ENCODE measurements at places on chromosomes 2 and 18.

DNA sequence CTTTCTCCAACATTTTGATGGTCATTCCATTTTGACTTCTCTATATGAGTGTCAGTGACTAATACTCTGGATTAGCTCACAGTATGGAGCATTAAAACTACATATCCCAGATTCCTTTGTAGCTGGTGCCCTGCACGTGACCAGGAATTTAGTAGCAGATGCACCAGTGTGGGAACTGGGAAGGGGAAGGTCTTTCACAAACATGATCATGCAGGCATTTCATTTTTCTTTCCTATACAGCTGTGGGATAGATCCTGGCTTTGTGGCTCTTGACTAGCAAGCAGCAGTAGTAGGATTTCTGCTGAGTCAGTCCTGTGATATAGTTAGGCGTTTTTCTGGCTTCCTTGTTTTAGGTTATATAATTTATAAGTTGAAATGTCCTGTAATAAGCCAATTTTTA lies 971.0 kb upstream of the CDH2 start:
- H3K27ac ChIP-seq, result no peak overlapping the region
- no peak overlapping the region for H3K4me3 ChIP-seq
- DNase-seq, result no peak
- H3K27me3 ChIP-seq, result no peaks in the 10 kb centered on the region
- no peaks in the 10 kb centered on the region for H3K4me1 ChIP-seq

DNA sequence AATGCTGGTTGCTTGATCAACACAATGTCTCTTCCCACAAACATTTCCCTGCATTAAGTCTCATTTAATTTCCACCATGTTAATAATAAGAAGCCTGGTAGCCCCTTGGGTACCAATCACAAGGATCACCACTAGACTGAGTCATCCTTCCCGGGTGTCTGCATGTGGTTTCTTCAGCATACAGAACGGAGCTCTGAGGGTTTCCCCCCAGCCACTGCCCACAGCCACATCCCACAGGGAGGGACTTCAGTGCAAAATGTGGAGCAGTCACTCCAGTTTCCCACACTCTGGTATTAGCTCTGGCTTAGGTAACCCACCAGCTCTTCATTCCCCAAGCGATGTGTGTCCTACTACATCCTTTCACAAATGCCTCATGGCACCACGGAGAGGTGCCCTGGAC lies 42.7 kb upstream of the POLE4 start:
- no peaks in the 10 kb centered on the region for H3K36me3 ChIP-seq
- H3K4me3 ChIP-seq, result no peak overlapping the region
- peaks cover 23% of the 10 kb centered on the region for H3K4me1 ChIP-seq
- DNase-seq, result peak; percentile 74

- peaks cover 74% of the 10 kb centered on the region for H3K27me3 ChIP-seq
- H3K27ac ChIP-seq, result peak within 1 kb of the TSS; percentile 2
- H3K36me3 ChIP-seq, result no peaks in the 10 kb centered on the region
- peak within 1 kb of the TSS; percentile 75 for H3K4me3 ChIP-seq
Observed at GRCh38 chr2:170715062-170715931, at the start of gene SP5. Gene SP5 (plus strand): TSS chr2:170715337. CDS start chr2:170715513, 176 bp downstream.

DNA sequence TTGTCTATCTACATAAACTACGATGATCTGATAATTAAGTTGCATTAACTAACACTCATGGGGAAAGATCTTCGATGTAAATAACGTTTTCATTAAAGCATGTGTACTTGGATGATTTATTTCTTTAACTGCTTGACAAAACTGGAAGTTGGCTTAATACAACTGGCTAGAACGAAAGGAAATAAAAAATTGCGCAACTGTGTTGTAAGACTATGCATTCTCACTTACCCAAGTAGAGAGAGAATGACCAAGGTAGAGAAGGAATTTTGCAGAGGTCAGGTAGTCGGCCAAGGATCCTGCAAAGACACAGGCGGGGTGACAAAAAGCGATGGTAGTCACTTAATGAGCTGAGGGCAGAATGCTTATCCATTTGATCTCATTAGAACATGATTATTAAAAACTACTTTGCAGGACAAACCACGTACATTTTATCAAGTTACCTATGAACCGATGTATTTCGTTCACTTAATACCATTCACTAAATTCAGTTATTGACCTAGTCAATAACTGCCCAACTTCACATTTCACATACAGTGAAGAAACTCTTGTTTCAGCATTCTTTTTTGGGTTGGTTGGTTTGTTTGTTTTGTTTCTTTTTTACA lies 900 bp downstream of the SLC40A1 start:
- H3K36me3 ChIP-seq, result no peaks in the 10 kb centered on the region
- no peak for DNase-seq
- H3K4me1 ChIP-seq, result peaks cover 35% of the 10 kb centered on the region
- no peak overlapping the region for H3K27ac ChIP-seq

DNA sequence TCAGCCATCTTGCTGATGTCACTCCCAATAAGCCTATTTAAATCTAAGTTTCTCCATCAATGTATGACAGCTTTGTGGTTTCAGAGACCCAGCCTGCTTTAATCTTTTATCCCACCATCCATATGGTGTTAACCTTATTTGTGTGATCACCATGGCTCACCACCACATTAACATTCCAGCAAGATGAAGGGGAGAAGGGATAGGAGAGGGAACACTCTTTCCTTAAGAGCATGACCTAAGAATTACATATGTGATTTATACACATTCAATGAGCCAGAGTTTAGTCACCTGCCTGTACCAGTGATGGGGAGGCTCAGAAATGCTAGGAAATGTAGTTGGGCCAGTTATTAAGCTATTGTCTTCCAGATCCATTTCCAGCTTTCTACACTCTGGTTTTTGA lies 44.5 kb upstream of the CHN1 start:
- DNase-seq, result no peak
- H3K27me3 ChIP-seq, result no peaks in the 10 kb centered on the region
- H3K4me3 ChIP-seq, result no peak overlapping the region
- no peaks in the 10 kb centered on the region for H3K36me3 ChIP-seq
- H3K4me1 ChIP-seq, result no peaks in the 10 kb centered on the region

DNA sequence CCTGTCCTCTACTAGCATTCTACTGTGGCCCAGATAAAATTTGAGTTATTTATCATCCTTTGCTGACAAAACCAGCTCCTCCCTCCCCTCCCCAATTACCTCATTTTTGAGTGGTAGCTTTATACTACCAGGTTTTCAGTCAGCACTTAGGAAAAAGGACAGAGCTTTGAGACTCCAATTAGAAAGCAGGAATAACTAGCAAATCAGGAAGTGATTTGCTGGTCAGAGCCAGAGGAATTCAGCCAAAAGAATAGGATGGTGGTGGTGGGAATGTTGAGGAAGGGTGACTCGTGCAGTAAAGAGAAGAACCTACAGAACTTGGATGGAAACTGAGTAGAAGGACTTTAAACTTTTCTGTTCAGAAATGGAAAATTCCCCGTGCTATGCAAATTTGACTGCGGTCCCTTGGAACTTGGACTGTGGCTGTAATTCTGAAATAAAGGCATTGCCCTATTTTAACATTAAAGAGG lies 3.7 kb downstream of the MYL12B start:
- no peaks in the 10 kb centered on the region for H3K27me3 ChIP-seq
- H3K27ac ChIP-seq, result no peak overlapping the region
- peak overlapping the region; percentile 1 for H3K4me3 ChIP-seq

- no peak overlapping the region for H3K27ac ChIP-seq
- no peak overlapping the region for H3K4me3 ChIP-seq
- H3K36me3 ChIP-seq, result no peaks in the 10 kb centered on the region
- H3K4me1 ChIP-seq, result peaks cover 6% of the 10 kb centered on the region
- peaks cover 15% of the 10 kb centered on the region for H3K27me3 ChIP-seq
Observed at GRCh38 chr18:6731222-6731596, 1.7 kb downstream of the ARHGAP28 start.

- H3K36me3 ChIP-seq, result peaks cover 3% of the 10 kb centered on the region
- H3K4me1 ChIP-seq, result peaks cover 81% of the 10 kb centered on the region
- peak; percentile 49 for DNase-seq
- H3K27ac ChIP-seq, result peak overlapping the region; percentile 86
- peaks cover 41% of the 10 kb centered on the region for H3K27me3 ChIP-seq
- peak overlapping the region; percentile 74 for H3K4me3 ChIP-seq
Observed at GRCh38 chr2:230981704-230982103, 14.2 kb upstream of the SPATA3 start.
